ENCODE measurements at places on chromosomes 2 and 18.

GRCh38 chr2:236088368-236089057 is 79.7 kb downstream of the GBX2 start:
- DNase-seq = no peak

GRCh38 chr2:85766229-85766628 is 12.4 kb downstream of the ATOH8 start:
- DNase-seq = no peak

GRCh38 chr2:136407952-136408318 is 290.0 kb upstream of the CXCR4 start:
- DNase-seq = no peak

DNA sequence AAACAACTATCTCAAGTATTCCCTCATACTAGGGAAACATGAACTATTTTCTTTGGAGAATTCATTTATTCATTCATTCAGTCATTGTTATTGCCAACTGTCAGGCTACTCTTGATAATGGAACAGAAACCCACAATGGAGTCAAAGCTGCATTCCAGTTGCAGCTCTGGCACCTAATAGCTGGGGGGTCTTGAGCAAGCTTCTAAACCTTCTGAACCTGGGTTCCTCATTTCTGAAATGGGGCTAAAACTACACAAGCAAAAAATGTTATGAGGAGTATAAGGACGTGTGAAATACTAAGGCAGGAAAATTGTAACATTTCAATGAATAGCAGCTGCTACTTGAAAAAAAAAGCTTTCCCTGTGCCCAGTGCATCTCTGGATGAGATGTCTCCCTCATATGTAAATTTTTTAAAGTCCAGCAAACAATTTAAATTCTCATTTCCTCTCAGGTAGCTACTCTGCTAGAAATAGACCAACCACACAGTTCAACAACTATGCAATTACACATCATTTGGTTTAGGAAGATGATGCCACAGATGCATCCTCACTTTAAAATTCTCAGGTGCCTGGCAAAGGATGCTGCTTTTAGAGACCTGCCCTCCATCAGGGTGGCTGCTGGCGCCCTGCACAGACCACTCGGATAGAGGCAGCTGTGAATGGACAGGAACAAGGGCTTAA is 38.5 kb downstream of the SPRED2 start:
- DNase-seq = no peak

DNA sequence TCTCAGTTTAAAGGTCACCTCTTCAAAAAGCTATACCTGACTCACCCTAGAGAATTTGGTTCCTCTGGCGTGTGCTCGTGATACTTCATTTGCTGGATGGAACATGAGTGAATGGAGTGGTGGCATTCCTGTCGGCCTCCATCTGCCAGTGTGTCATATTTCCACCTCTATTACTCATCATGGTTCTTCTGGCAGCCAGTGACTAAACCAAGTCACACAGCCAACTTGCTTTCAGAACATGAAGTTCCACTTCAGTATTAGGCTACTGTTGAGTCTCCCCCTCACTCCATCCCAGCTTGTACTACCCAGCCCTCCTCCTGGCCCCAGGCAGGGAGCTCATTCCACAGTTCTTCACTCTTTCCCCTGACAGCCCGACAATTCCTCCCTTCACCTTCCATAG is 169.8 kb downstream of the MREG start:
- DNase-seq = no peak

DNA sequence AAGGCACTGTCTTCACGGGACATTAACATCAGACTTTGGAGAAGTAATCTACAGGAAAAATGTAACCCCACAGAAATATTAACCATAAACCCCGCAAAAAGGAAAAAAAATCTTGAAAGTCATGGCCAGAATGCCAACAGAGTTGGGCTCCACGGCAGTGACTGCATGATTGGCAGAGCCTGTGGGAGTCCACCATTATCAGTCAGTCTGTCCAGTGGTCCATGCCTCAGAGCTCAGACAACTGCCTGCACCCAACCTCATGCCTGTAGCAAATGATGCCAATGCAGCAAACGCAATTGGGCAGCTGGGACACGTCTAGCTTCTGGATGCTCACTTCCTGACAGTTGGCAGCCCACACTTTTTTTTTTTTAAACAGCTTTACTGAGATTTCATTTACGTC is 5.1 kb upstream of the PPIG start:
- DNase-seq = no peak

DNA sequence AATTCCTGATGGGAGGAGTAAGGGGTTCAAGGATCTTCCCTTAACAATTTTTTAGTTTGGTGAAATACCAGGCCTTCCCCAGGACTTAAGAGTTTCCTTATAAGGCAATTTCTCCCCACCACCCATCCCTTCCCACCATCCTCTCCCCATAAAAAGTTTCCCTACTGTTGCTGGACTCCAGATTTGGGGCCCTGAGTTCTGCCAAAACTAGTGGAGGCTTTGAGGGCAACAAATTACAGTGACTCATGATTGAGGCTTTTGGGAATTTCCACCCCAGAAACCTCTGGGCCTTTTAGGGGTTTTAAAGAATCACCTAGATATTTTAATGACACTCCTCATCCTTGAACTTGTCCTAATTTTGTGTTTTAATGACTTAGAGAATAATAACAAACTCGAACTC is 14.3 kb upstream of the EN1 start:
- DNase-seq = no peak

DNA sequence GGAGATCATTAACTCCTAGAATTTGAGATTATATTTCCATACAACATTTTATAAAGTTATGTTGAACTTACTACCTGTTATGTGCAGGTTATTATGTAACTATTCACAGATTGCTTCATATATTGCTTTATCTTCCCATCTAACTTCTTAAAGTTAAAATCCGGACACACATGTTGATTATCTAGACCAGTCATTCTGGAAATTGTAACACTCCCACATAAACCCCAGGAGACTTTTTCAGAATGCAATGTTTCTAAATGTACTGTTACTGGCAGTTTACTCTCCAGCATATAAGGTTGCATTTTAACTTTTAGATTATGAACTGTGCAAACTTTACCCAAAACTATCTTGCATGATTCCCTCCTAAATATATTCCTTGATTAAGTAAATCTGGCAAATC is 70.5 kb upstream of the FAM117B start:
- DNase-seq = no peak

DNA sequence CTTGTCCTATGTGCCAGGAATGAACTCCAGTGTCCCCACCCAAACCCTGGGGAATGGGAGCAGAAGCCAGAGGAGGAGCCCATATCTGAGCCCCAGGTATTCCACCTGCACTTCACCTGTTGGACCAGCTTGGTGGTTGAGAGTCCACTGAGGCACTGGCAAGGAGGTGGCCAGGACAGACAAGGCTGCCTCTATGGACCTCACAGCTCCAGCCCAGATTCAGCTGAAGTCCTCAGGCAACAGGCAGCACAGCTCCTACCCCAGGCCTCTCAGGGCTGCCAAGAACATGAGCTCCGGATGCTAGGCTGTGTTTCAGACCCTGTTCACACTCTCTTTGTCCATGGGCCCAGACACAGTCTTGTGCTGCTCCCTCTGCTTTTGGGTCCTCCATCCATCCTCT is 2.9 kb upstream of the IL1F10 start:
- no peak for DNase-seq

DNA sequence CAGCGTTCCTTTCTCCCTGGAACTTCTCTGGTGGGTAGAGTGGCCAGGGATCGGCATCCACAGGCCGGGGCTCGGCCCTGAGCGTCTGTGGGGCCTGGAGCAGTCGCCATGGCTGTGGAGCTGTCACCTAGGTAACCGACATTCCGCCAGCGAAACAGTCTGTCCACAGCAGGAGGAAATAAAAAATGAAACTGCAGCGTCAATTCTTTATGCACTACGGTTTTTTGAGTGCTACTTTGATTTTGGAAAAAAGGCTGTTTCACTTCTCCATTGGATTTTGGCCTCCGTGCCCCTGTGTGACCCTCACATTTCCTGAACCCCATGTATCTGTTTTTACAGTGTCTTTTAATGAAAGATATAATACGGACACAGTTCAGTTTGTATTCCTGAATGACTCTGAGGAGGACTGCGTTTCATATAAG is 163.4 kb downstream of the LDLRAD4 start:
- DNase-seq = no peak

GRCh38 chr2:3959372-3959771 is 256.0 kb downstream of the DCDC2C start:
- DNase-seq = no peak

GRCh38 chr2:195706161-195706900 is 49.3 kb downstream of the SLC39A10 start:
- DNase-seq = no peak

GRCh38 chr2:233385489-233386044 is 31.3 kb downstream of the DGKD start:
- DNase-seq = no peak

- no peak for DNase-seq
Observed at GRCh38 chr2:210956101-210956500, 399.7 kb downstream of the CPS1 start.

DNA sequence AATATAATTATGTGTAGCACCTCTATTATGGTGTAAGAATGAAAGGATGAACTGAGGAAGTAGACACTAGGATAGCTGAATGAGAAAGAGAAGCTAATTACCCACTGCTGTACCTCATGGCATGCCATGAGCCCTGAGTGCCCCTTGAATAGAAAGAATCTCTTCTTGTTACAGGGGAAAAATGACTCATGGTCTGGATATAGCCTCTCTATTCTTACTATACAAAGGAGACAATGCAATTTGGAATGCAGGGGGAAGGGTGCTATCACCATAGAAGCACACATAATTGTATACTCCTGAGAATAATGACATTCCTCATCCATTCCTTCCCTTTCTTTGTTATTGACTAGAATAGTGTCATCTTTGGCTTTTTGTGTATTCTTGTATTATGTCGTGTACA is 385.2 kb downstream of the CDH7 start:
- no peak for DNase-seq

DNA sequence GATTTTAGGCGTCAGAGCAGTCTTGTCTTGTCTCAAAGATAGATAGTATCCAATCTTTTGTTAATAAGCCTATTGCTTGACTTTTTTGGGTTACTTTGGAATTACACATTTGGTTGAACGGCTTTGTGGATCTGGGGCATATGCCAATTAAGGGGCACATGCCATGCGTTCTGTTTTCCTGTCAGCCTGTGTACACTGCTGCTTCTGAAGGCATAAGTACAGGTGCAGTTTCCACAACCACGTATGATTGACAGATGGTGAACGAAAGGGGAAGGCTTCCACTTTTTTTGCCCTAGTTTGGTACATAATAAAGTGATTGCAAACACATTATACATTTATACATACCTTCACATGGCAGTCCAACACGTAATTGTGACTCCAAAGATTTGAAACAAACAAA is 102.3 kb downstream of the RAPH1 start:
- no peak for DNase-seq
